C1 segment of cervical spinal cord (tissue), 14 donors: ENCODE measurements at places on chromosomes 12 and 14.

DNA sequence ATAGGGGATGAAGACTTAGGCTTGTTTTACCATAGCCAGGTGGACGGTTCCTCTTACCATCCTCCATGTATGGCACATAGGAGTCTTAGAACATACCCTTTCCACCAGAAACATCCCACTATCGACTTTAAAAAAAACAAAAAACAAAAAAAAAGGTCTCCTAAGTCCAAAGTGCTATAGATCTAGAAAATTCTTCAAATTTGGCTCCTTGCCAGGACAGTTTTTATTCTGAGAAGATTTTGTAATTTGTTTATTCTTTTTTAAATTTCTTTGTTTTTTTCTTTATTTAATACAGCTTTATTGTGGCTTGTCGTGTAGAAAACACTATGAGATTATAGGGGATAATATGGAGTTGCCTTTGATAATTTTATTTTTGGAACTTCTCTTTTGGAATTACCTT lies 197.7 kb downstream of the NUBPL start:
- DNase-seq, result no peak

DNA sequence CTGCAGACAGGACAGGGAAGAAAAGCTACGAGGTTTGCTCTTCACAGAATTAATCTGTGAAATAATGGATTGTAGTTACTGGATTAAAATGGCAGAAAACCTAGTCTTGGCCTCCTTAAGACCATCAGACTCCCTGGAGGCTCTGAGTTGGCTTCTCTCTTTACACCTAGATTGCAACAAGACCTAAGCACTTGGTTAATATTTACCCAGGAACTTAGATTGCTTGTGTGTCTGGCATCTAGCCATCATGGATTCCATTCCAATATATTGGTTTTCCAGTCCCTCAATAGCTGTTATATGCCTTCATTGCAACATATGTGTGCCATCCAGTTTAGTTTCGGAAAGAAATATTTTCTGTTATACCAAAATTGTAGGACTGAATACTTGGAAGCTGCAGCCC lies 1.9 kb upstream of the GTF2A1 start:
- no peak for DNase-seq

GRCh38 chr14:53285064-53285463 lies 131.9 kb upstream of the DDHD1 start:
- DNase-seq, result no peak

DNA sequence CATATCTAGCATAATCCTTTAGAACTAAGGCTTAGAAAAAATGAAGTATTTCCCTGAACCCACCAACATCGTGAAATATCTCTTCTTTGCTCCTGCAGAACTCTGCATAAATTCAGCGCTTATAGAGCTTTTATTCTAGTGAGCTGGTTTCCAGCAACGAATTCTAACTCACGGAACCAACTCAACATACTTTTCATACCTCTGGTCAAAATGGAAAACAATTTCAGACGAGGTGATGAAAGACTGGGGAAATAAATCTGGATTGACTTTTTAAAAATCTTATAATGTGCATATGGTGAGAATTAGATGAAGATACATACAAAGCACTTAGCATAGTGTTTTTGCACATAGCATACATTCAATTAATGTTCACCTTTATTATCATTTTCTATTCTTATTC lies 62.6 kb upstream of the BBS10 start:
- DNase-seq, result no peak

DNA sequence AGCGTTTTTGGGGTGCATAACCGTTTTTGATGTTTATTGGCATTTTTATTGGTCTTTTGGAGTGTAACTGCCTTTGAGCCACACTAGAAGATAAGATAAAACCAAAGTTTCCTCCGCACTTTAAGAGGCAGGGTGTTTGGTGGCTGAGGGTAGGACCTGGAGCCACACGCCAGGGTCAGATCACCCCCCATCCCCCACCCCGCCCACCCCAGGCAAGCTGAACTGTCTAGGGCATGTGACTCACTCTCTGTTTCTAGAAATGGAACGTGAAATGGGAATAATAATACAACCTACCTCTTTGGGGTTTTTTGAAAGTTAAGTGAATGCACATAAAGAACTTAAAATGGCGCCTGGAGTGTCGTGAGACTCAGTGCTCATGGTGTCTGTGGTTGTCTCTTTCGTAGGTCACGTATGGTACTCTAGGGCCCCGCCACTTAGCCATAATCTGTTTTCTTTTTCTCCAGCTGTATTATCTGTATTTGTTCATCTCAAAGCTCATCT lies 56.0 kb downstream of the PPP2R5C start:
- no peak for DNase-seq

DNA sequence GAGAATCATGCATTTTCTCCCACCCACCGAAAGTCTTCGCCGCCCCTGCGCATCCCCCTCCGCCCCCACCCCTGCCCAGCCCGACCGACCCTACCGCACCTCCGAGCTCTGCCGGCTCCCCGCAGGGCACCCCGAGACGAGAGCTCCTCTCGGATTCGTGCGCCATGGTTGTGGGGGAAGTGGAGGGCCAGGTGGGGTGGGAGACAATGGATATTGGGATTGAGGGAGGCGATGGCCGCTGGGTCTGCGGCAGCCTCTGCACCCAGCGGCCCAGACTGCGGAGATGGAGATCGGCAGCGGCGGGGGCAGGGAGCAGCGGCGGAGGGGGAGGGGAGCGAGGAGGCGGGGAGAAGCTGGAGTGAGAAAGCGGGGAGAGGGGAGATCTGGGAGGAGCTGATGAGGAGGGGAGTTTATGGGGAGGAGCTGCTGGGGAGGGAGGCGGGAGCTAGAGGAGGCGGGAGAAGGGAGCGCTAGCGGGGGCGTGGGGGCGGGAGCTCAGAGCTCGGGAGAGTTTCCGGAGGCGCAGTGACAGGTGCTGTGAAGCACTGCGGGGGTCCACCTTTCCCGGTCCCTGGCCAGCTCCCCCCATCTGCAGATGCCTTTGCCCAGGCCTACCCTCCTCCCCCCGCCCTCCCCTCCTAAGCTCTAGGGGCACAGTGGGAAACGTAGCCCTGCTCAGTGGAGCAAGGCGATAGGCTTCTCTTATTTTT lies at the start of gene SALL2:
Gene SALL2 (minus strand): TSS at position 385 of the 710 bp plus-strand sequence. CDS start 219 bp downstream, at position 166.
- no peak for DNase-seq

GRCh38 chr12:121620333-121620891 lies 5.9 kb upstream of the ORAI1 start:
- no peak for DNase-seq
